ENCODE measurements at places on chromosomes 11 and 22.

- no peak for DNase-seq
Observed at GRCh38 chr11:2541881-2542361, 97.1 kb downstream of the KCNQ1 start.

DNA sequence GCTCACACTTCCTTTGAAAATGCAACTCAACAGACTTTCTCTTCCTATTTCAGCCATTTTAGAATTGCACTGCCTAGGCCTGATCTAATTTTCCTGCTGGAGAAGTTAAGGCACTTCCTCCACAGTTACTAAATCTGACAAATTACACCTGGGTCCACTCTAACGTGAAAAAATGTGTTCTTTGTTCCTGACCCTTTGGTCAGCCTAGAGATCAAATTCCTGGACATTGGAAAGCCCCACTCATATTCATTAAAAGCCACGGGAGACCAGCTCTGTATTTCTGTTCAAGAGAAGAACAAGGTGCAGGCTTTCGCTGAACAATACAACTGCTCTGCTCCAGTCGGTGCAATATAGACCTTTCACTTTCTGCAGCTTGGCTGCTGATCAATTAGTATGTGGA is 96.6 kb downstream of the MPPED2 start:
- DNase-seq, result no peak

DNA sequence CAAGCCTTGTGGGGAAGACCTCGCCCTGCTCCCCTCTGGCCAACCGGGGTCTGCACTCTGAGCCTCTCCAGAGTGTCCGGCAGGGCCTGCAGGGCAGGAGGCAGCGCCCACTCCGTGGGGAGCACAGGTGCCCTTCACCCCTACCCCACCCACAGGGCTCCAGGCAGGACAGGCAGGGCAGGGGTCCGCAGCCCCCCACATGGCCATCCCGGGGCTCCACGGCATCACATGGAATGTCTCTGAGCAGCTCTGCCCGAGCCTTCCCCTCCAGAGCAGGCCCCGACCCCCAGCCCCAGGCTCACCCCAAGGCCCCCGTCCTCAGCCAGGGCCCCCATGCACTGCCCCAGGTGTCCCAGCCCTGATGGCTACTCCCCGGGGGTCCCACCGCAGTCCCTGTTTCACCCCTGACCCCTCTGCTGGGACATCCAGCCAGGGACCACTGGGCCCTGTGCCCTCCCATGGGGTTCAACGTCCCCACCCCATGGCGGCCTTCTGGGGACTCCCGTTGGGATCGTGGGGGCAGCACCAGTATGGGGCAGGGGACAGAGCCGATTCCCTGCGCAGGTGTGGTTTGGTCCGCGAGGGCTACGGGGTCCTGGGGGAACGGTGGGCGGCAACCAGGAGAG is 77.7 kb downstream of the BRD1 start:
- no peak for DNase-seq

DNA sequence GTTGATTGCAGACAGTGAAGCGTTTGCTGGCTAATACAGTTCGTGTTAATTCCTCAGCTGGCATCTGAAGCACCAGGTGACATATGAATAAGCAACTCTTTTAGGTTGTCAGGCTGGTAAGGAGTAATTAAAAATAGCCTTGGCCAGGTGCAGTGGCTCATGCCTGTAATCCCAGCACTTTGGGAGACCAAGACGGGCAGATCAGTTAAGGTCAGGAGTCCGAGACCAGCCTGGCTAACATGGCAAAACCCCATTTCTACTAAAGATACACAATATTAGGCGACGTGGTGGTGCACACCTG is 74.9 kb downstream of the CECR2 start:
- DNase-seq, result no peak

- DNase-seq, result no peak
Observed at GRCh38 chr11:721247-721740, 15.3 kb downstream of the EPS8L2 start.

DNA sequence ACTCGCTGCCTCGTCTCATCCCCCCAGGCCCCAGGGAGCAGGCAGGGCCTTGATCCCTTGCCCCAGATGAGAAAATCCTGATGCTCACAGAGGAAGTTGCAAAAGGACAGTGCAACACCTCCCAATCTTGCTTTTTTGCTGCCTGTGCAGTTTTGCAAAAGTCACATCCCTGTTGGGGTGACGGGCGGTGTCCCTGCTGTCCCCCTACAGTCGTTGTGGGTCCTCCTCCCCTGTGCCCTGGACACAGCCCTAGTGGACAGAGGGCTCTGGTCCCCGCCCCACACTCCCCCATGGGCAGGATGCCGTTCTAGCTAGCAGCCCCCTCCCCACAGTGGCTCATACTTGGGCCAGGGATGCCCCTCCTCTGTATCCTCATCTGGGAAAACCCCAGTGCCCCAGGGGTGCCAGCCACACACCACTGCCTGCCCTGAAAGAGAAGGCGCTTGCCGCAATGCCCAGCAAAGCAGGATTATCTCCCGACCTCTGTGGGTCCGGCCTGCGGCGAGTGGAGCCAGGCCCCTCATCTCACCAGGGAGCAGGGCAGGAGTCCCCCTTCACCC is 18.4 kb upstream of the CTSD start:
- DNase-seq, result no peak

DNA sequence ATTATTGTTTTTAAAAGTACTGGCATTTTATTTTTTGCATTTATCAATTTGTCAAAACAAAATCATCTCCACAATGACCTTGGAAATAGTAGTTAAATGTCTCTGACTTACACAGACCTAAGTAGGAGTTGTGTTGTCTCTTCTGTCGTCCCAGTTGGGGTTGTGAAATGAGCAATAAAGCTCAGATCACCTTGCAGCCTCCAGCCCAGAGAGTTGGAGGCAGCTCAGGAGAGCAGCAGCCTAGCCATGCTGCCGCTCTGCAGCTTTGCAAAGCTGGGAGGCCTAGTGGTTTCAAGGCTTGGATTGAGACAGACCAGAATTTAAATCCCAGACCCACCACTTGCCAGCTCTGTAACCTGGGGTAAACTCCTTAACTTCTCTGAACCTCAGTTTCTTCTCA is 65.2 kb upstream of the CRYBB3 start:
- DNase-seq, result no peak

DNA sequence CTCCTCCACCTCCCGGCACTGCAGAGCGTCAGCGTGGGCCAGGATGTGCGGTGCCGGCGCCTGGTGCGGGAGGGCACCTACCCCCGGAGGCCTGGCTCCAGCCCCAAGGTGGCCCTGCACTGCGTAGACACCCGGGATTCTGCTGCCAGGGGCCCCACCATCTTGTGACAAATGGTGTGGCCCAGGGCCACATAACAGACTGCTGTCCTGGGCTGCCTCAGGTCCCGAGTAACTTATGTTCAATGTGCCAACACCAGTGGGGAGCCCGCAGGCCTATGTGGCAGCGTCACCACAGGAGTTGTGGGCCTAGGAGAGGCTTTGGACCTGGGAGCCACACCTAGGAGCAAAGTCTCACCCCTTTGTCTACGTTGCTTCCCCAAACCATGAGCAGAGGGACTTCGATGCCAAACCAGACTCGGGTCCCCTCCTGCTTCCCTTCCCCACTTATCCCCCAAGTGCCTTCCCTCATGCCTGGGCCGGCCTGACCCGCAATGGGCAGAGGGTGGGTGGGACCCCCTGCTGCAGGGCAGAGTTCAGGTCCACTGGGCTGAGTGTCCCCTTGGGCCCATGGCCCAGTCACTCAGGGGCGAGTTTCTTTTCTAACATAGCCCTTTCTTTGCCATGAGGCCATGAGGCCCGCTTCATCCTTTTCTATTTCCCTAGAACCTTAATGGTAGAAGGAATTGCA is 13.5 kb downstream of the TSKU start:
- no peak for DNase-seq

GRCh38 chr11:61682093-61682732 is 2.0 kb downstream of the DAGLA start:
- no peak for DNase-seq

- no peak for DNase-seq
Observed at GRCh38 chr11:94880216-94880615, 93.1 kb downstream of the CWC15 start.

DNA sequence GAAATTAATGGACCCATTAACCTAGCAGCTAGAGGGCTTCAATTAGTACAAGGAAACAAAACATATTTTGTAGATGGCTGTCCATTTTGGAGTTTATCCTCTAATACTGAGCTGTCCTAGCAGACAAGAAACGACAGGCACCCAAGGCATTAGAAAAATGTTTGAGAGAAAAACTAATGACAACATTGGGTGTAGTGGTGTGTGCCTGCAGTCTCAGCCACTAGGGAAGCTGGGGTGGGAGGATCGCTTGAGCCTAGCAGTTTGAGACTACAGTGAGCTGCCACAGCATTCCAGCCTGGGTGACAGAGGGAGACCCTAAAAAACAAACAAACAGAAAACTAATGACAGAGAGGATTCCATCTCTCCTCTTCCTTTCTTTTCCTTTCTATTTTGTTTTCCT is 1.5 kb downstream of the A4GALT start:
- no peak for DNase-seq

DNA sequence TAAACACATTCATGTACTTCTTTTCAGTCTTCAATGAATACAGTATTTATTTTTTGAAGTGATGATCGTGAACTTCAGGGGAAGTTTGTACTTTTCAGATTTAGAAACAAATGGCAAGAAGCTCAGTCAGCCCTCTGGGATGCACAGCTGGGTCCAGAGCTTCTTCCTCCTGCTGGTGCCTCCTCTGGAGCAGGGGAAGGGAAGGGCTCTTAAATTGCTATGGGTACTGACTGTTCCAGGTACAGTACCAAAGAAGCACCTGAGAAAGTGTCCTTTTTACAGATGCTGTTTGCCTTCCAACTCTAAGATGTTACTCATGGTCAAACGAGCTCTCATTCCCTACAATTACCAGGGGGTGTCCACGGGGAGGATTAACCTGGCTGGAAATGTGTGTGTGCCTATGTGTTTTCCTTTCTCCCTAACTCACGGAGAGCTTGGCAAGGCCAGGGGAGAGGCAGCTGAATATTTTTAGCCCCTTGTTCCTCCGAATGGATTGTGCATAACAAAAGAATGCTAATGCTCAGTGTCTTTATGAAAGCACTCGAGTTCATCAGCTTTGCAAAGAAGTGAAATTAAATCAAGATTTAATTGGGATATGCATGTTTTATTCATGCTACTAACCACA is 313.7 kb upstream of the CADM1 start:
- DNase-seq, result no peak

GRCh38 chr11:2652333-2653197 is 47.2 kb downstream of the KCNQ1OT1 start:
- DNase-seq, result no peak

- DNase-seq, result no peak
Observed at GRCh38 chr22:46484156-46484860, 53.1 kb downstream of the CELSR1 start.

- no peak for DNase-seq
Observed at GRCh38 chr11:114194702-114195101, 101.5 kb upstream of the NNMT start.

DNA sequence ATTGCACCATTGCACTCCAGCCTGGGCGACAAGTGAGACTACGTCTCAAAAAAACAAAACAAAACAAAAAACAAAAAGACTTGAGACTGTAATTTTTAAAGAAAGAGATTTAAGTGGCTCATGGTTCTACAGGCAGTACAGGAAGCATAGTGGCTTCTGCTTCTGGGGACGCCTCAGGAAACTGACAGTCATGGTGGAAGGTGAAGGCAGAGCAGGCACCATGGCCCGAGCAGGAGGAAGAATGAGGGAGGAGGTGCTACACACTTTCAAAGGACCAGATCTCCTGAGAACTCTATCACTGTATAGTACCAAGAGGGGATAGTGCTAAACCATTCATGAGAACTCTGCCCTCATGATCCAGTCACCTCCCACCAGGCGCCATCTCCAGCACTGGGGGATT is 52.0 kb downstream of the CBL start:
- peak; percentile 30 for DNase-seq

- DNase-seq, result no peak
Observed at GRCh38 chr11:77159937-77160495, 32.0 kb downstream of the MYO7A start.

- no peak for DNase-seq
Observed at GRCh38 chr22:25409240-25409639, 155.2 kb upstream of the GRK3 start.

GRCh38 chr11:10107497-10107896 is 186.5 kb downstream of the SBF2 start:
- no peak for DNase-seq

DNA sequence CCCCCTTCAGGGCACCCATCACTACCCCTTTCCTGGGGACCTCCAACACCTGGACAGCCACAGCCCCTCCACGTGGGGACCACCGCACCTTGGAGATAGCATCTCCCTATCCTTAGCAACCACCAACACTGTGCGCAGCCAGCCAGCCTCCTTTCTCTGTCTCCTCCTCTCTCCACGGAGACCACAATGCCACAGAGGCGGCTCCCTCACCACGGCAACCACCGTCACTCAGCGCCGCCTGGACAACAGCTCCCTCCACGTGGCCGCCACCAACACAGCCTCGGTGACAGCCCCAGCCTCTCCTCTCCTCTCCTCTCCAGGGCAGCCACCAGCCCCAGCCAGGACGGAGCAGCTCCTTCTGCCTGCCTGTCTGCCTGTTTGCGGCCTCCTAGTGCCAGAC is 10.5 kb downstream of the ELFN2 start:
- peak; percentile 51 for DNase-seq

- DNase-seq, result no peak
Observed at GRCh38 chr11:115155978-115156377, 348.2 kb downstream of the CADM1 start.

GRCh38 chr11:12577725-12578644 is 96.2 kb upstream of the TEAD1 start:
- DNase-seq, result no peak

- DNase-seq, result no peak
Observed at GRCh38 chr11:7651140-7651551, 22.2 kb downstream of the CYB5R2 start.

DNA sequence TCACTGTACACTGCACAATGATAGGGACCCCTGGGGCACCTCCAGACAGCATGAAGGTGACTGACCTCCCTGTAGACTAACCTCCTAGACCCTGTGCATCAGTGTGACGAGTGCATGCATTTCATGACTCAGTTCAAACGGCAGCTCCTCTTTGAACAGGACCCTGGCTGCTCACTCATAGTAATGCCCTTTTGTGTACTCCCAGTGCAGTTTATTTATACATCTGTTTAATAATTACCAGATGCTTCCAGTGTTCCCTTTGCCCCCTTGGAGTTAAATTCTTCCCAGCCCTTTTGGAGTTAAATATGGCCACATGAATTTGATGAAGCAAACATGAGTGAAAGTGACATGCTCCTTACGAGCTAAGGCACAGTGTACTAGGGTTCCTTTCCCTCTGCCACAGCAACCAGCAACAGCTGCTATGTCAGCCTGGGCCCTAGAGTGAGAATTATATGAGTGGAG is 72.4 kb downstream of the PANX1 start:
- no peak for DNase-seq

DNA sequence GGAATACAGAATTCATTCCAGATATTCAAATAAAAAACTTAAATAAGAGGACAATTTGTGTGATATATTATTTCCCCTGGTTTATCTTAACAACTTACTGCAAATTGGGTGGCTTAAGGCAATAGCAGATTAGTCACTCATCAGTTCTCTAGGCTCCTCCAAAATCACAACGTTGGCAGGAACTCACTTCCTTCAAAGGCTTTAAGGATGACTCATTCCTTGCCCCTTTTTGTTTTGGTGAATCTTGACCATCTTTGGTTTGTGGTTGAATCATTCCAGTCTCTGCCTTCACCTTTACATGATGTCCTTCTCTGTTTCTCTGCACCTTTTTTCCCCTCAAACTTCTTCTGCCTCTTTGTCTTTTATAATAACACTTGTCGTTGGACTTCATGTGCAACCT is 3.4 kb downstream of the OR10AG1 start:
- no peak for DNase-seq

GRCh38 chr11:10579700-10580099 is 11.2 kb upstream of the LYVE1 start:
- no peak for DNase-seq

GRCh38 chr11:129625930-129626329 is 189.7 kb upstream of the TMEM45B start:
- DNase-seq, result no peak

GRCh38 chr11:125772834-125773505 is 5.7 kb downstream of the PATE2 start:
- no peak for DNase-seq

All from activated T-helper 1 cell treated with anti-CD3 and anti-CD28 coated beads, Interleukin-12 subunit alpha, Interleukin-12 subunit beta, Interleukin-2, Interleukin-4 antibody, amounts not matched to agents 30 ng/mL and 10 ng/mL and 1 ng/mL, durations not matched to agents 14 hours and 24 hours and 36 hours (primary cell).